ENCODE measurements at places on chromosomes 13 and 19. TPM values are rescaled to one million over a fixed set of nuclear protein-coding genes. Genes with fewer than 3 reads are reported as not detected.

Gene TDRD3
- total RNA-seq = 6.5 TPM

Gene URAD
- total RNA-seq = 0.27 TPM

Gene FXYD3
- total RNA-seq = 0.81 TPM

Gene MYBPC2
- total RNA-seq = 0.27 TPM

Gene PTGIR
- 4.3 TPM for total RNA-seq

Gene JSRP1
- total RNA-seq = 0.54 TPM

Gene PLIN4
- total RNA-seq = under 0.01 TPM

Gene TRPM4
- 2.2 TPM for total RNA-seq

Gene PDX1
- not detected for total RNA-seq
